Germinal center (tissue), 1 donor: ENCODE measurements at places on chromosomes 7 and 10.
A peak's percentile ranks its signal among the peaks of the same experiment; 100 is the strongest.

DNA sequence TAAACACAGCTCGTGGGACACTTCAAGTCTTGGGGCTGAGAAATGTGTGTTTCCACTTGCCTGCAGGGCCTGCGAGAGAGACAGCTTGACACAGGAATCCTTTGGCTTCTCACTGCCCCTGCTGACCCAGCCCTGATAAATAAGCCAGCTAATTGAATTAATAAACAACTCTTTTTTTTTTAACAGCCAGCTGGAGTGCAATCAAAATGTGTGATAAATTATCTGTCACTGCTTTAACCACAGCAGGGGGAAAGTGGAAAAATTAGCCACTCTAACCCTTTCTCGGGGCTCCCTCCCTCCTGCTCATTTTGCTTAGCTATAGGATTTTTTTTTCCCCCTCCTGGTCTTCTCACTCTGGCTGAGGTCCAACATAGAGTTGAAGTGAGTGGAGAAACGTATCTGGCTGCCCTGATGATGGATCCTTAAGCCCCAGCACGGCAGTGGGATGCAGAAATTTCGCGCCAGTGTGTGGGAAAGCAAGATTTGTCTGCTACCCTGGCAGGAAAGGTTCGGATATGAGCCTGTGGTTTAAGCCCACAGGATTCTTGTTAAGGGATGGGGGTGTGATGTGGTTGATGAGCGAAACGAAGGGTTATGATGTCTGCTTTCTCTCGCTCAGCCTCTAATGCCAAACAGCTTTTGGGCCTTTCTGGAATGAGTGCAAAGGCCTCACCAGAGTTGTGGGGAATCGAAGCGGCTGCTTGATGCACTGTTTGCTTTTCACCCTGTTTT, 173.8 kb downstream of the TRIL start:
- DNase-seq, result no peak

DNA sequence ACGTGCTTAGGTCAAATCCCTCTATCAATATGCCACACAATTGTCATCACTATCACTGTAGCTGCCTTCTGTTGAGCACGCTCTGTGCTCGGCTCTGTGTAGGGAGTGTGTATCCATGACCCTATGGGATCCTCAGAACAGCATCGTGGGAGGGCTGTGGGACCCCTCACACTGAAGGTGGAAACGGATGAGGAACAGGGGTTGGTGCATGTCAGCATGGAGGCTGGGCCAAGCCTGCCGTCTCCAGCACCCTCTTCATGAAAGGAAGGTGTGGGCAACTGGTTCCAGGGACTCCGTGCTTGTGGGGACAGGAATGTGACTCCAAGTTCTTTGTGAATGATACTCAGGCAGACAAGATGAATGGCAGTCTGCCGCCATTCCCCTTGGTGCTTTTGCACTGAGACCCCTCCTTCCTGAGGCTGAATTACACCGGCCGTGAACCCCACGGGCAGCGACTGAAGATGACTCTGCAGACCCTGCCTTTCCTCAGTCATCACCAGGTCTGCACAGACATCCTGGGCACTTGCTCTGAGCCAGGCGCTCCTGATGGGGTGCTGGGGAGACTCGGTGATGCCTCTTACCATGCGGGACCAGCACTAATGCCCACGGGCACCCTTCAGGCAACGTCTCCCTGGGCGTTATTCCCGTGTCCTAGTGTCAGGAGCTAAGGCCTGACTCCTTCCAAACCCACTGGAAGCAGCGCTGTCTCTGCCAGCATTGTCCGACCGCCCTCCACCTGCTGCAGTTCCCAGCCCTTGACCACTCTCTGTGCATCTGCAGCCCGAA, 495.2 kb downstream of the TCERG1L start:
- no peak for DNase-seq

DNA sequence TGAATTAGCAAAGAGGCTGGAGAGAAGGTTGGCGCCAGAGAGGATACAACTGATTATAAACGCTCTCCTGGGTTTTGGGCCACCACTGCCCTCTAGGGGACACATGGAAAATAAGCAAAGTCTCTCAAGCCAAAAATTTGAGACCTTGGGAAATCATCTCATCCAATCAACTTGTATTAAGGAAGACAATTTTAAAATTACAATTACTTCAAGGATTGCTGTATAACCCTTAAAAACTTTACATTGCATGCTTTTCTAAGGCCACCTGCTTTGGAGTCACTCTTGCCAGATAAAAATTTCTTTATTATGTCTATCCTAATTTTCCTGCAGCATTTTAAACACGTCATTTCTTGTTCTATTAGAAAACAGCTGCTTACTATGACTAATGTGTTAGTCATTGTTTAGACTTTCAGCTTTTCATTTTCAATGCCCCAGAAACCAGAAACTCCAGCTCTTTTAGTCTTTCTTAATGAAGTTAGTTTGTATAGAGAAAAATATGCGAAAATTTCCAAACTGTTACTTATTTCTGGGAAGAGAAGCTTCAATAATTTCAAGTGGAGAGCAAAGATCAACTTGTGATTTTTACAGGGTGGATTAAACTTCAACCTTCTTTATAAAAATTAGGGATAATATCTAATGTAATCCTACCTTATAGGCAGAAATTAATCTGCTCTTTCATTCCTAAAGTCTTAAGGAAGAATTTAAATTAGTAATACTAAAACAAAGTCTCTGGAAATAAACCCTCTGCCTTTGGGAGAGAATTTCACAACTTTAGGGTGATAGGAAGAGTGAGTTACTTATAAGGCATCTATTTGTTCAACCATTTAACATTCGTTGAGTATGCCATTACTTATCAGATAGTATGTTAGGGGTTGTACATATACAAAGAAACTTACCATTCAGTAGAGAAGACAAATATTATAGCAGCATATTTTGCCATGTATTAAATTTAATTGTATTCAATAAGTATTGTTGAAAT, 20.6 kb upstream of the RHOBTB1 start:
- peak; percentile 44 for DNase-seq

- DNase-seq, result no peak
Observed at GRCh38 chr7:13262929-13263530, 575.6 kb downstream of the ARL4A start.

GRCh38 chr7:128883622-128884448, 21.2 kb downstream of the ATP6V1F start:
- peak; percentile 91 for DNase-seq

DNA sequence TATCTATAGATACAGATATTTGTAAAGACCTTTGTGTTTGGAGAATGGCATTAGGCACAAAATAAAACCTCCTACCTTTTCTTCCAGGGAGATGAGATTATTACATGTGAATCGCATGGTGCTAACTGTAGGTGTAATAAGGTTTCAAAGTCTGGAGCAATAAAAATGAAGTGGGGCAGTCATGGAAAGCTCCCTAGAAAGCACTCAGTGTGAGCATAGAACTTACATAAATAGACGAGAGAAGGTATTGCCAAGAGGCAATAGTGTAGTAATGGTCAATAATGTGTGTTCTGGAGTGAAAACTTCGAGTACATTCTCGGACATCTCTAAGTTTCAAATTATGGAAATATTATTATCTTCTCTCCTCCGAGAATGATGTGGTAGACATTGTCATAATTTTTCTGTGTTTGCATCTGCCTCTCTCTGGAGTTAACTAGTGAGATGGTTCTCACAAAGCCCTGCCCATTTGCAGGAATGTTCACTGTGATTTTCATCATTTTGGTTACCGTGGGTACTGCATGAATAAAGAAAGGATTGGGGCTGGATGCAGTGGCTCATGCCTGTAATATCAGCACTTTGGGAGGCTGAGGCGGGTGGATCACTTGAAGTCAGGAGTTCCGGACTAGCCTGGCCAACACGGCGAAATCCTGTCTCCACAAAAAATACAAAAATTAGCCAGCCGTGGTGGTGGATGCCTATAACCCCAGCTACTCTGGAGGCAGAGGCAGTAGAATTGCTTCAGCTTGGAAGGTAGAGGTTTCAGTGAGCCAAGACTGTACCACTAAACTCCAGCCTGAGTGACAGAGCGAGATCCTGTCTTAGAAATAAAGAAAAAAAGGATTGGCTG, 10.6 kb downstream of the VIM start:
- DNase-seq, result no peak

DNA sequence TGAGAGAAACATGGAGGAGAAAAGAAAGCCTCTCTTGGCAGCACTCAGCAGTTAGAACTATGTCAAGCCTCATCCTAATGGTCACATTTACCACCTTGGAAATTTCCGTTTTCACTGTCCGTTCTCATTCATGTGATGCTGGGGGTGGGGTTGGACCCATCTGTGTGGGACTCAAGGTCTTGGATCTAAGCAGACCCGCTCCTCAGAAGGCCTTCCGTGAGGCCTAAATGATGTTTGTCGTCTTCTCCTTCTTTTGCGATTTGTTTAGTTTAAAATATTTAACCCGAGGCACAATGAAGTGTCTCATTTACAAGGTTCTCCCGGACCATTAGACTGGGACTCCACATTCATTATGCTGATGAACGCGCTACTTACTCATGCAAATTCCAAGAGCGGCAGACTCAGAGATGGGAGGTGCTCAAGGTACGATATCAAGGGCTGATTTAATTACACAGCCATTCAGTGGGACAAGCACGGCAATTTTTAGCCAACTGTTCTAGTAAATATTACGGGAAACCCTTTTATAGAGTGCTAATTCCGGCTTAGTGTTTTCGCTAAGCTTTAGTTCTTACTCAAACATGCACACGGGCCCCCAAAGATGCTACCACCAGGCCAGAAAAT, 109.1 kb upstream of the EFCAB10 start:
- peak; percentile 14 for DNase-seq

GRCh38 chr7:110857106-110857505, 233.8 kb upstream of the LRRN3 start:
- no peak for DNase-seq

DNA sequence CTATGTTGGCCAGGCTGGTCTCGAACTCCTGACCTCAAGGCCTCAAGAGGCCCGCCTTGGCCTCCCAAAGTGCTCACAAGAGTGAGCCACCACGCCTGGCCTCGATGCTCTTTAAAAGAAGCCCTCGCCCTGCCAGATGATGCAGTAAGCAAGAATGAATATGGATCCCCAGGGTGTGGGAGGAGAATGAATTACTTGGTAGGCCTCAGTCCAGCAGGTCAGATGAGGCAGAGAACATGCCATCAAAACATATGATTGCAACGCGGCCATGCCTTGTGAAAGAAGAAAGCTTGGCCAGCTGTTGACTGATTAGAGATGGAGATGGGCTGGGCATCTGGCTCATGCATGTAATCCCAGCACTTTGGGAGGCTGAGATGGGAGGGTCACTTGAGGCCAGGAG, 68.7 kb downstream of the CAMK1D start:
- no peak for DNase-seq

DNA sequence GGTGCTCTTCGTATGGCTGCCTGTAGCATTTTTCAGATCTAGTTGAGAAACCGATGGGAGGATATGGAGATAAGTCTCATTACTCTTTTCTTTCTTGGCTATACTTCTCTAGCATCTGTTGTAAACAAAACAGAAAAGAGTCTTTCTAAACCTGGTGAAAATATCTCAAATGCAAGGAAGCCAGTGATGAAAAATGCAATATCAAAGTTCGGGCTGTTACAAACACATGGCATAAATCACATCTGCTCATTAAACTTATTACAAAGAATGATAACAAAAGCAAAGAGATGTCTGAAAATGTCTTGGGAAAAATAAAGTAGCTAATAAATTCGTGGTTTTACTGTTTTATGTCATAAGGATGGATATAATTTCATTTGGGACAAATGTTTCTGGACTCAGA, 71.8 kb upstream of the IGFBP3 start:
- no peak for DNase-seq

GRCh38 chr10:117271427-117271826, 30.5 kb downstream of the SLC18A2 start:
- no peak for DNase-seq

DNA sequence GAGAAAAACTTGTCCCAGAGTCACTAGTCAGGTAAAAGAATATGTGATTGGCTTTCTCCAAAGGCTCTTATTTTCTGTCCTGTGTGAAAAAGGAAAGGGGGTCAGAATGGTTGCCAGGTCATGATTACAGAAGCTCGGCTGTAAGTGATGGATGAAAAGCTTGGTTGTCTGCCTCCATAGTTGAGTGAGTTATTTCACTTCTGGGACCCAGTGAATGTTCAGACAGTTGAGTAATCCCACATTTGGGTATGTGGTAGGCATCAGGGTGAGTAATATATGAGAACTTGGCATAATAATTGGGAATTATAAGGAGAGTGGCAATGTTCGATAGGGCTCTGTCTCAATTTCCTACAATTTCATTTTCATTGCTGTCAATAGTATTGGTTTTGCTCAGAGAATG, 72.5 kb downstream of the BBS9 start:
- no peak for DNase-seq

DNA sequence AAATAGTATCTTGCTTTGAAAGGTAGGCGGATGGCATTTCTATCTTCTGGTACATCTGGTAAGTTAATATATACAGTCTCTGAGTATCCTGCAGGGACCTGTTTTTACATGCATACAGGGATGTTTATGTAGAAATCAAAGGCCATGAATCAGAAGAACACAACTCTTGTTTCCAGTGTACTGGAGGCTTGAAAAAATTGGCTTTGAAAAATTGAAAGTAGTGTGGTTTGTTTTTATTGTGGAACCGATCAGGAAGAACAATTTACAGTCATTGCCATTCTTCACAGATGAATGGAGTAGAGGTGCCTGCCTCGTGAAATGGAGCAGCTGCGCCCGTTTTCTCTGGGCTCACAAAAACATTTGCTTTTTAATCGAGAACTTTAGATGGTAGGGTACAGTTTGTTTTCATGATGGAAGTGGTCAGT, 54.0 kb upstream of the RPA3 start:
- DNase-seq, result peak; percentile 31

GRCh38 chr10:128540128-128540762, 414.0 kb upstream of the MKI67 start:
- DNase-seq, result no peak

DNA sequence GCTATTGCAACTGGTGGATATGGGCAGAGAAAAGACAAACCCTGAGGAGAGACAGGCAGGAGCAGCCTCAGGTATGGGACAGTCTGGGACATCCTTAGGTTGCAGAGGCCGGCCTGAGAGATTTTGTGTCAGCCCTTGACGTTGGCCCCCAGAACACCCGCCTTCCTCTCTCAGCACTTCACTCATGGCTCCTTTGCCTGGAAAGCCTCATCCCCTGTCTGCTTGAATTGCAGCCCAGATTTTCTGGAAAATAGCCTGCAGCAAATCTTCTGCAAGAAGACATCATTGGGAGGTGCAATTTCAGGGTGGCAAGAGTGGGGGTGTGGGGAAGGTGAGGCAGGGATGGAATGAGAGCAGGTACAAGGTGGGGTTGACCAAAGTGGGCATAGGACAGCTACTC, 2.2 kb upstream of the FRMD4A start:
- DNase-seq, result no peak

- DNase-seq, result no peak
Observed at GRCh38 chr7:131052285-131052904, 275.3 kb upstream of the MKLN1 start.
